Astrocyte of the spinal cord (primary cell): ENCODE measurements at places on chromosomes 12 and 14.
A peak's percentile ranks its signal among the peaks of the same experiment; 100 is the strongest.

DNA sequence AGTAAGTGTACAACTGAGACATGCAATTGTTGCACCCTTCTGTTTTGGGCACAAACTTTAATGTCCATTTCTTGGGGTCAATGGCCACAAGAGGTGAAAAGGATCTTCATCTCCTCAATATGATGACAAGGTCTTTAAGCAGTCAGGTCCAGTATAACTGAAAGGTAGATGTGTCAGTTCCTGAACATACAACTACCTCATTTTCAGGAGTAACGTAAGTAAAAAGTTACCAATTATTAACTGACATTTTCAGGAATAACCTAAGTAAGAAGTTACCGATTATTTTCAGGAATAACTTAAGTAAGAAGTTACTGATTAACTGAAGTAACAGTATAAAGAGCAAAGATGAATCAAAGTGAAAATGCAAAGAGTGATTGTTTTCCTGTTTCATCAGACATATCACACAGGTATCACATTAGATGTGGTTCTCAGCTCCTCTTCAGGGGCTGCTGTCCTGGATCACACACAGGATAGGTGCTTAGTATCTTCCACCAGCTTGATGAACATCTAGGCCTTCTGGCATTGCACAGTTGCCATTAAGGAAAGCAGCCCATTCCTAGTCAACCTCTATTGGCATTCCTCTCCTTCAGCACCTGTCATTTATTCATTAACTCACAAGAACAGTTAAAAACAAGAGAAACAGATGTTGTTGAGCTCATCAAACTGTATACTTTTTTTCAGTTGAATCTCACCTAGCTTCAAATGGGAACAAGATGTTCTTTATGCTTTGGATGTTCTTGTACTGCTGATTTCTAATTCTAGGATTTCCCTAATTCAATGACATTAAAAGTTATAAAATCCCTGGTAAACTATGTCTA lies 200.0 kb downstream of the FOXG1 start:
- DNase-seq, result no peak

GRCh38 chr12:95116341-95116740 lies 42.9 kb upstream of the NR2C1 start:
- DNase-seq, result no peak

DNA sequence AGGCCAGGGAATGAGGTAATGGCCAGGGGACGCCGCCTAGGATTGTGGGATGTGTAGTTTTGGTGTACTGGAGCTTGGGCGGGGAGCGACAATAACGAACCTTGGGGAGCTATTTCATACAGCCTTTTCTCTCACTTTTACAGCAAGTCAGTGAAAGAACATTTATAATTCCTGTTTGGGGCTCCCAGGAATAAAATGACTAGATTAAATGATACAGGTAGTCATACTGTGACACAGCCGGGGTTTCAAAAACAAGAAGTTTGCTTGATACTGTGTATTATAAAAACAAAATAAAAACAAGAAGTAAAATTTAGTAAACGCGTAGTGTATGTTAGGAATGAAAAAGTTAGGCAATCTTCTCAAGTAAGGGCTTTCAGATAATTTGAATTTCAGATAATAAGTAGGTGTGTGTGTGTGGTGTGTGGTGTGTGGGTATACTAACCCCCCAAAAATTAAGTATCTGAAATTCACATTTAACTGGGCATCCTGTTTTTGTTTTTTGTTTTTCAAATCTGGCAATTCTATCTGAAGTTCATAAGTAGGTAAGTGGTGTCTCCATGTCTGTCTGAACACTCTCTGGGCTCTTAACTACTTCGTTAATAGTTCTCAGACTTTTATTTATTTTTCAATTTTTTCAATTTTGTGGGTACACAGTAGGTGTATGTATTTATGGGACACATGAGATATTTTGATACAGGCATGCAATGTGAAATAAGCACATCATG lies 458 bp upstream of the DCTN2 start:
- no peak for DNase-seq

GRCh38 chr12:2876431-2877046 lies 435 bp downstream of the FOXM1 start:
- DNase-seq, result peak; percentile 31

GRCh38 chr12:94620621-94621020 lies 29.7 kb downstream of the TMCC3 start:
- DNase-seq, result no peak

- DNase-seq, result no peak
These were observed 1.4 kb upstream of the TRMT61A start for GRCh38 chr14:103527408-103528145.

DNA sequence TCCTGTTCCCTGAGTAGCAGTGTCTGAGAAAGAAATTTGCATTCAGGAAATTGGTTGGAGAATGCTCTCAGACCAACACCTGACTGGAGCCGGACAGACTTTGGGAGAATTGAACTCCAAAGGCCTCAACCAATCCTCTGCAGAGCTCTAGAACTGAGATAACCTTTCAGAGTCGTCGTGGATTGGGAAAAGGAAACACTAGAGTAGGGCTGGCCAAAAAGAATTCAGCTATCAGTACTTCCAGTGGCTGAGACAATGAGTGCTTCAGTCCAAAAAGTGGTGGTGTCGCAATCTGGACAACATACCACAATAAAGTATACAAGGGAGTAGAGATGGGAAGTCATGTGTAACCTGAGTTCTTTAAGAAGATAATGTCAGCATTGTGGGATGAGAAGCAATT lies 377.1 kb downstream of the SLC16A7 start:
- DNase-seq, result peak; percentile 25

- peak; percentile 28 for DNase-seq
These were observed 610 bp downstream of the TMTC2 start for GRCh38 chr12:82687021-82688011.

DNA sequence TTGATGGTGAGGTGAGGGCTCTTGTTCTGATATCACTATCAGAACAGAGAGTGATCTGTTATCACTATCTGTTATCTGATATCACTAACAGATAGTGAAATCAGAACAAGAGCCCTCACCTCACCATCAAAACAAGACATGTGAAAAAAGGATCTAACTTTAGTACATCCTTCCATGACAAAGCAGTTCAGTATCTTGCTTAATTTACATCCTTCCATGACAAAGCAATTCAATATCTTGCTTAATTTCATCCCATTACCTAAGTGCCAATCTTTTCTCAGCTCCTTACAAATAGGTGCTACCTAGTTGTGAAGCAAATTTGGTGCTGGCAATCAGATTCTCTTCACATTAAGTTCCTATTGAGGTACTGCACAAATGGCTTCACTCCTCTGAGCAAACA lies 1865.6 kb upstream of the FLRT2 start:
- DNase-seq, result no peak

GRCh38 chr12:45039757-45040156 lies 11.1 kb downstream of the DBX2 start:
- DNase-seq, result no peak

DNA sequence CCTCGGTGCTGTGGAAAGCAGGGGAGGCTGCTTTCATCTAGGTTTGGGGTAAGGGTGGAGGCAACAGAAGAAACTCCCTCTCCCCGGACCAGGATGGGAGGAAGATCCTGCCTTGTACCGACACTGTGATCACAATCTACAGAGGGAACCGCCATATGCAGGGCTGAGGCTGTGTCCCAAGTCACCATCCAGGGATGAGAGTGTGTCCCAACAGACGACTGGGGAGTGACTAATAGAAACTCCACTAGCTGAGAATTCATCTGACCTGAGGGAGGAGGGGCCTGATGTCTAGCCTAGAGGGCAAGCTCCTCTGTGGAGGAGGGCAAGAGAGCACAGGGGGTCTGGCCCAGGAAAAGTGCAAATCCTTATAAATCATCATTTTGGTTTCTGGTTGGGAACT lies 172.4 kb downstream of the CALM1 start:
- no peak for DNase-seq

GRCh38 chr14:59265808-59266207 lies 77.3 kb downstream of the DAAM1 start:
- DNase-seq, result no peak

DNA sequence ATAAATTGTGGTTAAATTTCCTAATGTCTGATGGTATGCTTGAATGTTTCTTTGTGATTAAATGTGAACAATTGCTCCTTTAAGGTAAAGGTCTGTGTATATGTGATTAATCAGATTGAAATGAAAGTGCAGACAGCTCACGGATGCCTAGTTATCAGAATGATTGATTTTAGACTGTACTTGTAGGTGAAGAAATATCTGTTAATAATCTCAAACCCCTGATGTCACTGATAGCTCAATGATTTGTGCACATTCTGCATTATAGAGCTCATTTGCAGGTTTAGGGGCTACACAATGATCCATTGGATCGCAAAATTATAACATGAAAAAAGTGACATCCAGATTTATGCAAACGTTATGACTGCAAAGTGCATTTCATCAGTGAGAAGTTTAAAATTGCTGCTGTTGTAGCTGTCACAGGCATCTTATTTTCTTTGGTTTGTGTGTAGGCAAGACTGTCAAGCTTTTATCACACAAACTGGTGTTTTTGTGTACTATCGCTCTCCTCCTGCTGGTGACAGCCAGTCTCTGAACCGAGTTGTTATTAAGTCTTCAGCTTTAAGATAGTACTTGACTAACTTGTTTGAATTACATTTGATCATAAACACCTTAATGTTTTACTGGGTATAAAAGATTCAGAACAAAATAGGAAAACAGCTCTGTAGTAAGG lies 103.4 kb upstream of the RMST start:
- DNase-seq, result no peak

DNA sequence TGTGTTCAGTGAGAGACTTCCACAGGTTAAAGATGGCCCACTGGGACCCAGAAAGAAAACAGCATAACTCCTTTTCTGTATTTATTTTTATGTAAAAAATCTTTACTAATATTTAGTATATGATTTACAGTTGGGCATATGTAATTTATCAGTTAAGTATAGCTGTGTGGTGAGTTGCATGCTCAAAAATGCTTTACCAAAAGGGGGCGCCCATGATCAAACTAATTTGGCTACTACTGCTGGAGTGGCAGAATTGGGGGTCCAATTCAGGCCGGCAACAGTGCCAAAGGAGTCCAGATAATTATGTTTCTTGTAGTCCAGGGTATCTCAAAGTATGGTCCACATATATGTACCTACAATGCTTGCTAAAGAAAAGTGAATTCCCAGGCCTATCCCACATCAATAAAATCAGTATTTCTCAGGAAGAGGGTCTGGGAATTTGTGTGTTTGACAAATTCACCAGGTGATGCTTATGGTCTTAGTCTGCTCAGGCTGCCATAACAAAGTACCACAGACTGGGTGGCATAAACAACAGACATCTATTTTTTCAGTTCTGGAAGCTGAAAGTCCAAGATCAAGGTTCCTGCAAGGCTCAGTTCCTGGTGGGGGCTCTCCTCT lies 152.0 kb downstream of the KTN1 start:
- peak; percentile 20 for DNase-seq

DNA sequence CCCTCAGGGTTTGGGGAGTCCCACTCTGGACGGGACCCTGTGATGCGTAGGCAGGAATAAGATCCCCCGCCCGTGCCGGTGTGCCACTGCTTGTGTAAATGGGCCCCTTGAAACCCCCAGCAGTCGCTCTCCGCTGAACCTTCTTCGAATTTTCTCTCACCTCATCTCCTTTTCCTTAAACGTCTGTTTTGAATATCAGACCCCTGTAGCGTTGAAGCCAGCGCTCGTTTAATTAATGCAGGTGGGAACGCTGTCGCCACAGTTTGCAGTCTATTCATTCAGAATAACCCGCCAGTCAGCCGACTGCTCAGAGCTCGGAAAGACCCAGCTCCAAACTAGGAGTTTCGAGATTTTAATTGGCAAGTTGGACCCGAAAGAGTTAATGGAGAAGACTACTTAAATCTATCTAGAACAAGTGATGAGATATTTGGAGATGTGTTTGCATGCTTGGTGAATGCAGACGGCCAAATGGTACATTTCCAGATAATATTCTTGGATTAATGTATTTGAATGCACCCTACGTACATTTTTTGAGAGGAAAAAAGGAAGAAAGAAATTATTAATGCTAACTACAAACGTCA lies 739 bp upstream of the PPP2R5E start:
- DNase-seq, result peak; percentile 16

GRCh38 chr14:103624860-103625259 lies 4.2 kb upstream of the KLC1 start:
- DNase-seq, result peak; percentile 36

GRCh38 chr12:113403435-113404415 lies at the start of gene SDS:
Gene SDS, minus strand, starts transcription at chr12:113403887. Its CDS starts 4,179 bp downstream, at chr12:113399708.
- peak; percentile 28 for DNase-seq

DNA sequence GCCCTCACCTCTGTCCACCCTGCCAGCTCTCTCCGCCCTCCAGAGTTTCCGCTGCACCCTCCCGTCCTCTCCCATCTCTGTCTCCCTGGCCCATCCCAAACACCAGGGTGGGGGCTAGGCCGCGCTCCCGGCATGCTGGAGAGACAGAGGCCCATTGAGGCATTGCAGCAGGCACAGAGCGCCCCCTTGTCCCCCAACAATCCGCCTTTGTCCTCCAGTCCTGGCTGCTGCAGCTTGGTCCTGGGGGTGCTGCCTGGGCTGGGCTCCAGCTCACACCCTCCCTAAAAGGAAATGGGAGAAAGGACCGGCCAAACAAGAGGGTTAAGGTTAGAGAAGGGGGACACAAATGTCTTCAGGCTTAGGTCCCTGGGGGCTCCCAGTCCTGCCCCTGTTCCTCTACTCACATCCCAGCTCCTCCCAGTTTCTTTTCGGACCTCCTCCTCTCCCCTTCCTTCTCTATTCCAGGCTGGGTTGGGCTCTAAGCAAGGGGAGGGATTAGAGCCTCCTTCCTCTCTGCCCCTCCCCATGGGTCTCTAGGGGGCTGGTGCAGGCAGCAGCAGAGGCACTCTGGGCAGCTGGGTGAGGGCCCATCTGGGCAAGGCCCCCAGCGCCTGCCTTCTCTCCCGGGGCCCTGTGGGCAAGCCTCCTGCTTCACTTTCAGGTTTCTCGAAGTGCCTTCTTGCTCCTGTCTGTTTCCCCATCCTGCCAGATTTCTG lies at the start of gene CMTM5:
Gene CMTM5 (plus strand): TSS at position 565 of the 716 bp plus-strand sequence. CDS start 206 bp downstream, outside the sequence.
- DNase-seq, result no peak

- DNase-seq, result peak; percentile 60
These were observed 119.7 kb upstream of the MED13L start for GRCh38 chr12:116397148-116397547.

DNA sequence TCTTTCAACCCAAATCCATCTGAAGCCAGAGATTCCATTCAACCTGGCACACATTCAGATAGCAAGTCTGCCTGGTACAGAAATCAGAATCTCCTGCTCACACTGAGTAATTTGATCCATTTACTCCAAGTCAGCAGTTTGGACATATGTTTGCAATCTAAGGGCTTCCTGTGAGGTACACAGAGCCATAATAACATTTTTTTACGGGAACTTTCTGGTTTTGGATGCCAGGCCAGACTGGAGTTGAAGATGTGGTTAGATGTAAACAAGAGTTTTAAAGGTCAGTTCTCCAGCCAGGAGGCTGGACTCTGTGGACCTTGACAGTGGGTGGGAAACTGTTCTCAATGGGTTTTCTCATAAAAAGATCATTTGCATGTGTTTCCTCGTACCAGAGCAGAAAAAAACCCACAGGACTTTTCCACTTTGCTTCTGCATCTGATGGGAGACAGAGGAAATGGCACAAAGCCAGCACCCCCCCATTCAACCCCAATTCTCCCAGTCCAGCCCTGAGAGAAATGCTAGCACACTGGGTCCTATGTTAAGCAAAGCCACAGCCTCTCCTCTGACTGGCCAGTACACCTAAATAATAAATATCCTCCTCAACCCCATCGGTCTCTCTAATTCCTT lies 17.7 kb upstream of the TSPAN11 start:
- peak; percentile 97 for DNase-seq

- no peak for DNase-seq
These were observed 175.1 kb downstream of the TMEM132C start for GRCh38 chr12:128442096-128442495.

GRCh38 chr12:113479216-113479589 lies 7.5 kb upstream of the LHX5 start:
- no peak for DNase-seq
